Activated CD4-positive, alpha-beta T cell treated with anti-CD3 and anti-CD28 coated beads, Interleukin-2, amount 10 ng/mL, durations not matched to agents 7 days and 5 days (primary cell): ENCODE measurements at places on chromosomes 12 and 14. TPM values are rescaled to one million over a fixed set of nuclear protein-coding genes. Genes with fewer than 3 reads are reported as not detected.

CMA1 gene
- not detected for total RNA-seq

ZBTB1 gene
- 71.1 TPM for total RNA-seq

DNA sequence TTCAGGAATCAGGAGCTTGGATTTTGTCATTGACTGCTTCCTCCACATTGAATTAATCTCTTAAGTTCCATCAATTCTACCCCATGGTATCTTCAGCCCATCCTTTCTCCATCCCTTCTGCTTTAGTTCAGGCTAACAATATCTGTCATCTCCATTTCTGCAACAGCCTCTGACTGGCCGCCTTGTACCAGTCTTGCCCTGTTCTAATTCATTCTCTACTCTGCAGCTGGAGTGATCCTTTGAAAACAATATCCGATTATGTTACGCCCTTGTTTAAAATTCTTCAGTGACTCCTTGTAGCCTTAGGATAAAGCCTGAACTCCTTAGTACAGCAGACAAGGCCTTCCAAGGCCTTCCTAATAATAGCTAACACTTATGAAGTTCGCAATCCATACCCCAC is 170.2 kb downstream of the ETV6 start:
- peaks cover 18% of the 10 kb centered on the region for H3K36me3 ChIP-seq
- no peaks in the 10 kb centered on the region for H3K27me3 ChIP-seq
- DNase-seq, result no peak
- H3K4me1 ChIP-seq, result peaks cover 27% of the 10 kb centered on the region
- no peak overlapping the region for H3K4me3 ChIP-seq

- peaks cover 4% of the 10 kb centered on the region for H3K4me1 ChIP-seq
- no peaks in the 10 kb centered on the region for H3K36me3 ChIP-seq
- peaks cover 3% of the 10 kb centered on the region for H3K27me3 ChIP-seq
- no peak overlapping the region for H3K4me3 ChIP-seq
- no peak for DNase-seq
Measured at GRCh38 chr12:21715386-21715785, 57.7 kb upstream of the LDHB start.

GRCh38 chr14:103372552-103373304 is 12.5 kb upstream of the MARK3 start:
- no peak overlapping the region for H3K4me3 ChIP-seq
- H3K27ac ChIP-seq, result no peak overlapping the region
- H3K4me1 ChIP-seq, result peaks cover 4% of the 10 kb centered on the region
- H3K36me3 ChIP-seq, result no peaks in the 10 kb centered on the region
- peaks cover 7% of the 10 kb centered on the region for H3K27me3 ChIP-seq
- DNase-seq, result no peak

DNA sequence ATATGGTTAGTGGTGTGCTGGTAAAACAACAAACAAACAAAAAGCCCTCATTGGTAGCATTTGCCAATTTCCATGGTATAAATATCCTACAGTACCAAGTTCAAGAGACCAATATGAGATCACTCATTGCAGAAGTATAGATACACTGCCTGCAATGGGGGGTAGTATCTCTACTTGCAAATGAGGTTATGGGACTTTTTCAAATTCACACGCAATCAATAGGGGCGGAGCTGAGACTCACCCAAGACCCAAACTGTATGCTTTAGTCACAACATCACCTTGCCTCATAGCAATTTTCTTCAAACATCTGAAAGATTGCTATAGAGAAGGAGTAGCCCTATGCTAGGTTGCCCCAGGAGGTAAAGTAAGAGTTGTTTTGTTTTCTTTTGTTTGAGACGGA is 93.7 kb downstream of the VCPKMT start:
- H3K36me3 ChIP-seq, result peaks cover 64% of the 10 kb centered on the region
- no peak overlapping the region for H3K27ac ChIP-seq
- DNase-seq, result no peak
- no peak overlapping the region for H3K4me3 ChIP-seq
- no peaks in the 10 kb centered on the region for H3K27me3 ChIP-seq

GRCh38 chr12:113464852-113465719 is 6.6 kb downstream of the LHX5 start:
- no peak for DNase-seq
- no peak overlapping the region for H3K27ac ChIP-seq
- H3K27me3 ChIP-seq, result peaks cover 76% of the 10 kb centered on the region
- peaks cover 27% of the 10 kb centered on the region for H3K4me1 ChIP-seq

- peak overlapping the region; percentile 47 for H3K27ac ChIP-seq
- peaks cover 14% of the 10 kb centered on the region for H3K4me1 ChIP-seq
- peak; percentile 54 for DNase-seq
- H3K27me3 ChIP-seq, result no peaks in the 10 kb centered on the region
- no peak overlapping the region for H3K4me3 ChIP-seq
- H3K36me3 ChIP-seq, result peaks cover 4% of the 10 kb centered on the region
Measured at GRCh38 chr12:45518291-45519235, 210.9 kb upstream of the ARID2 start.

DNA sequence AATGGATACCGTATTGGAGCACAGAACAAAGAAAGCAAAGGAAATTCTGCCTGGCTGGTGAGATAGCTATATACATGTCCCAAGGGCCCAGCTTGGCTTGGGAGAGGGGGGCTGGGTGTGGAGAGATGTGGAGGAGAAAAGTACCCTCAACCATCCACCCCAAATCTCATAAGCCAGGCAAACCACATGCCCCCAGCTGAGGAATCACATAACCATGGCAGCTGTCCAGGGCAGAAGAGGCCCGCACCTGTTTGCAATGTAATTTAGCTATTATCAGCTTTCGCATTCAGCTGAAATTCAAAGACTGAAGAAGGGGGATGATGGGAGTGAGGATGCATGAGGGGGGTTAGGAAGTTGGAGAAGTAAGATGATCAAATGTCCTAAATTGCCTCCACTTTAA is 196.1 kb downstream of the TBX5 start:
- DNase-seq, result no peak
- H3K27me3 ChIP-seq, result peaks cover 2% of the 10 kb centered on the region
- H3K4me1 ChIP-seq, result no peaks in the 10 kb centered on the region
- H3K36me3 ChIP-seq, result no peaks in the 10 kb centered on the region

GRCh38 chr12:8906266-8907180 is 7.8 kb upstream of the PHC1 start:
- H3K4me3 ChIP-seq, result no peak overlapping the region
- H3K27me3 ChIP-seq, result peaks cover 8% of the 10 kb centered on the region
